ENCODE measurements at places on chromosomes 1 and 21.

- no peak for DNase-seq
These were observed 48.6 kb upstream of the GPR52 start for GRCh38 chr1:174399211-174399610.

GRCh38 chr1:2981981-2982614, 39.2 kb upstream of the ACTRT2 start:
- DNase-seq, result no peak

GRCh38 chr1:181763736-181764135, 280.4 kb downstream of the CACNA1E start:
- DNase-seq, result no peak

DNA sequence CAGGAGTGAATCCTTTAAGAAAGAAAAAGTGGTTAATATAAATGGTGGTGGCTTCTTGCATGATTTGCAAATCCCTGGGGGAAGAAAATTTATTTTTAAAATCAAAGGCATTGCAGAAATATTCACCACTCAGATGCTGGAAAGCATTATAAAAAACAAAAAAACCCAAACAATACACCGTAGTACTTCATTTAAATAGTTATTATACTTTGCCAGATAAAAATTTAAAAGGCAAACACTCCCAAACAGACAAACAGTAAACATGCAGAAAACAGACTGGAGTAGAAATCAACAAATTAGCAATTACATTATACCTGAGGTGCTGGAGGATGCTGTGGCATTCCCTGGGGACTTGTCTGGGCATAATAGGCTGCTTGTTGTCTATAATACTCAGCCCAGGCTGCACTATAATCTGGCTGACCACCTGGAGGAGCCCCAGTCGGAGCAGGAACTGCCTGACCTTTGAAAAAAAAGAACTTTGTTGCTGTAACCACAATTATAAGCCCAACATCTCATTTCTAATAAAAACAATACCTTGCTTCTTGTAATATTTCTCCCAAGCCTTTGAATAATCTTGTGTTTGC, 29.9 kb downstream of the FUBP1 start:
- DNase-seq, result no peak

- DNase-seq, result peak; percentile 10
These were observed 41.5 kb downstream of the UBE4B start for GRCh38 chr1:10074059-10074851.

DNA sequence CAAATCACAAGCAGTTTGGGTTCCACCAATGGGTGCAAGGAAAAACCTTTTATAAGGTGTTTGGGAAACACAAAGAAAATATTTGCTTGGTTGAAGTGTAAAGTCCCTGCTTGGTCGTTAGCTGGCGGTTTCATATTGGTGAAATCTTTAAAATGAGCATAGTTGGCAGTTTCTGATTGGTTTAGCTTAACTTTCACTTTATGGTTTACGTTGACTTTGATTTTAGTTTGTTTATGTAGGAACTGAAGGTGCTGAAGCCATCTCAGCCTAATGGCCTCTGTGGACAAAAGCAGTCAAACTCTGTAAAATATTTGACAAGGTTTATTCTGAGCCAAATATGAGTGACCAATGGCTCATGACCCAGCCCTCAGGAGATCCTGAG, 76.6 kb upstream of the PPM1J start:
- DNase-seq, result no peak

DNA sequence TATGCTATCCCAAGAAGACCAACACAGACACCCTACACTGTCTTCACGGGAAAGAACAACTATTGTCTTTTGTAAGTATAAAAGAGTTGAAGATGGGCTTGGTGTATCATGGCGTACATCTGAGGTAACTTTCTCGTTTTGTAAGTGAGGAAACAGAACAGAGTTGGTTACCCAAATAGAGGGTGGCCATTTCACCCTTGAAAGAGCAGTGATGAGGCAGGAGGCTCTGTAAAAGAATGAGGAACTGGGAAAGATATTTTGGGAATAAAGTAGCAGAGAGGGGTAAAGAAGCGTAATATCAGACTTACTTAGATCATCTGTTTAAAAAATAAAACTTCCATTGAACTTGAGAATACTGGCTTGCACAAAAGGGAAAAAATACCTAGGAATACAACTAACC, 18.9 kb downstream of the FCRL2 start:
- no peak for DNase-seq

DNA sequence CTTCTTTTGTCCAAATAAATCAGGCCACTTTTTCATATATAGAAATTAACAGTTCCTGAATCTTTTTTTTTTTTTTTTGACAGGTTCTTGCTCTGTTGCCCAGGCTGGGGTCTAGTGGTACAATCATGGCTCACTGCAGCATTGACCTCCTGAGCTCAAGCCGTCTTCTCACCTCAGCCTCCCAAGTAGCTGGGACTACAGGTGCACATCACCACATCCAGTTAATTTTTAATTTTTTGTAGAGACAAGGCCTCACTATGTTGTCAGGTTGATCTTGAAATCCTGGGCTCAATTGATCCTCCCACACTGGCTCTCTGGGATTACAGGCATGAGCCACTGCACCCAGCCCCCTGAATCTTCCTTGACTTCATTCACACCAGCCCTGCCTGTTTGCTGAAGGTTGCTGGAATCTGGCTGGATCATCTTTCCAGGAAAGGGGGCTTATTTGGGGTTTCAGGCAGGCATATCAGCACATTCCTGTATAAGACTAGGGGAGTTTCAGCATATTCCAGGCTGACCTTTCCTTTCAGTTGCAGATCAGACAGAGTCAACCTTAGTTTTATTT, 78.2 kb upstream of the ARHGAP29 start:
- DNase-seq, result no peak

GRCh38 chr1:27545876-27546275, 55.9 kb upstream of the WASF2 start:
- no peak for DNase-seq

DNA sequence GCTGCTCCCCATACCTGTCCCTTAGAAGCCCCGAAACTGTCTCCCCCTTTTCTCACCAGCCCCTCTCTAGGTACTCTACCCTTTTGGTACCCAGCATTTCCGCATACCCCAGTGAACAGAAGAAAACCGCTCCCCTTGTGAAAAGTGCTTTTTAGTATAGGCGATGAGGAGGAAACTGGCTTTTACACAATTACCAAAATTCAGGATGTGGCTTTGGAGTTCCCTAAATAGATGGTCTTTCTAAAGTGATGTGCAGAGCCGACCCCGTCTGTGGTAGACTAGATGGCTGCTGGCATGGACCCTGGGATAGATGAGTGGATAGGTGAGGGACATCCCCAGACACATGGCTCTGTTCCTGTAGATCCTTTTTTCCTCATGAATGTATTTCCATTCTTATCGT, 2.6 kb upstream of the PER3 start:
- DNase-seq, result no peak

DNA sequence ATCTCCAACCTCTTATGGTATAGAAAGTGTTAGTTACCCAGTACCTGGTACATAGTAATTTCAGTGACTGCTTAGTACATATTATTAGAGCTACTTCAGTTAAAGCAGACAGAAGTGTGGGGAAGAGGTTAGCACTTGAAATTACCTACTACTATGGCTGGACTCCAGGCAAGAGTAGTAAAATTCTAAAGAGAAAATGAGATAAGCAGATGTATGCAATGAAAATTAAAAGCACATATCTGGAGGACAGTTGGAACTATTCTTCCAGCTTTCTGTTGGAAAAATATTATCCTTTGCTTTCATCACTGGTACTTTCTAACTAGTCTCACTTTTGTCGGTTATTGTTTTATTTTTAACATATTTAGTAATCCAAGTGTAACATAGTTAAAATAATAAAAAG, 23.7 kb downstream of the DHX9 start:
- no peak for DNase-seq

DNA sequence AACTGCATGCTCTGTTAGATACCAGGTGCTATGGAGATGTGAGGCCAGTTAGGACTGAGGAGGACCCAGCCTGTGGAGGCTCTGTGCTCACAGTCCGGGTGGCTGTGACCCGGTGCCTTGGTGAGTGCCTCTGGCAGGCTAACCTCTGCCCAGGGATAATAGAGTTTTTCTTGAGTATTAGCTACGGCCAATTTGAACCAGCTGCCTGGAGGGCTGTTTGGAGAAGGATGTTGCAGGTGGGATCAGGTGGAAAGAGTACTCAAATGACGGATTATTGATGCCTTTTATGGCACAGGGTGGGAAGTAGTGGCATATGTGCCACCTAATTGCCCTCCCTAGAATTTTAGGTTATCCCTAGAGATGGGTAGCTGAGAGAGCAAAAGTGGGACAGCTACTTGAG, 182.7 kb downstream of the GRIK3 start:
- no peak for DNase-seq

DNA sequence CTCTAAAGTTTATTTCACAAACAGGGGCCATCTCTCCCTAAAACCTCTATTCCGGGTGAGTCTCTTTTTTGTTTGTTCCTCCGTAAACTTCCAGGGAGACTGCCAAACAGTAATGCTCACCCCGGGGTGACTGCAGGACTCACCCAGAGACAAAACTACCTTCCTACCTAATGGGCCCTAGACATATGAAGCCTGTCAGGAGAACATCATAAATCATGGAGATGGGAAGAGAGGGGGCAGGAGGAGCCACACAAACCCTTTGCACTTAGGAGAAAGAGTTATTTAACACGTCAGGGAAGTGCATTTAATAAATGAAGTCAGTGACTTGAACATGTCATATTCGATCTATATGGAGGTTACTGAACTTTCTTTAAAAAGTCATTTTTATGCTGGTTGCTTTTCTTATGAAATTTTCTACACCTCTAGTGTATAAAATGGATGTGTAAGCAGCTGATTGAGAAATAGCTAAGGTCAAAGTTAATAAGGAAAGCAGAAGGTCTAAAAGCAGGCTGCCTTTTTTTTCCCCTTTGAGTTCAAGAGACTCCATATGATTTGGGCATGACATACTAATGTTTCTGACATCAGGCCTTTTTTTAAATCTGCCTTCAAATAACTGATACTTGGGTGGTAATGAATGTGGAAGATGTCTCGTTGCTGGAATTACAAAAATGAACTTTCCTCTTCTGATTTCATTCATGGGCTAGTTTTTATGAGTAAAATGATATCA, 286.9 kb upstream of the USP25 start:
- no peak for DNase-seq

DNA sequence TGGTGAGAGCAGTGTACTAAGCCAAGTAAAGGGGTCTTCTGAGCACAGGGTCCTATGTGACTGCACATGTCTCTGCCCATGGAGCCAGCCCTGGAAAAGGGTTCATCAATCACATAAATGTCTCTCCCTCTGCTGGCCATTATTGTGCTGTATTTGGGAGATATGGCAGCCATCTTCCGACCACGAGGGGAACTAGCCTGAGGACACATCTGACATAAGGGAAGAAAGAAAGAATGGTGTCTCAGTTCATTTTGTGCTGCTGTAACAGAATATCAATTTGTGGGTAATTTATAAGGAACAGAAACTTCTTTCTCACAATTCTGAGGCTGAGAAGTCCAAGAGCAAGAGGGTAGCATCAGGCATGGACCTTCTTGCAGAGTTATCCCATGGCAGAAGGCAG, 55.1 kb upstream of the GJA5 start:
- no peak for DNase-seq

GRCh38 chr1:19130468-19130867, 79.6 kb downstream of the UBR4 start:
- DNase-seq, result no peak

DNA sequence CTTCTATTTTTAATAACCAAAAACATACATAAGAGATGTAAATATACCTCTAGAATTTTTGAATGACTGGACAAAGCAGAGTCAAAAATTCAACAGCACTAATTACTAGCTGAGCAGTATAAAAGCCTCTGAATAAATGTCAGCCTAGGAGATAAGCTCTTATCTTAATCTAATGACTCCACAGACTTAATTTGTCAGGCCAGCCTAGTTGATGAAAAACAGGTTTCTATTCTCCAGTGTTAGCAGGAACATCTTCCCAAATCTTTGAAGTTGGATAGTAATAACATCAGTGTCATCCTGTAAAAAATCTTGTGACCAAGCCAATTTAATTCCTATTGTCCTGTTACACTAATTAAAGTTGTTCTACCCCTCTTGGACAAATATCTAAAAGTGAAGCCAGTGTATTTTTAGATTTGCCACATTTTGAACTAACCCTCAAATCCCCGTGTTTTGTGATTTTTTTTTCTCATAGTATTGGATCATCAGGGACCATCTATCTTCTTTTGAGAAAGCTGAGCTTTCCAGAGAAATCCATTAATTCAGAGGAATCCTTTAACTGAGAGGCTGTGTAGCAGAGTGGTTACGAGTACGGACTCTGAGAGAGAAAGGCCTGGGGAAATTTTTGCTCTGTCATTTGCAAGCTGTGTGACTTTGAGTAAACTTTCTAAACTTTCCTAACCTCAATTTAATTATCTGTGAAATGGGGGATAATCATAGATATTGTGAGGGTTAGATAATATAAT, 41.2 kb downstream of the LMO4 start:
- no peak for DNase-seq

DNA sequence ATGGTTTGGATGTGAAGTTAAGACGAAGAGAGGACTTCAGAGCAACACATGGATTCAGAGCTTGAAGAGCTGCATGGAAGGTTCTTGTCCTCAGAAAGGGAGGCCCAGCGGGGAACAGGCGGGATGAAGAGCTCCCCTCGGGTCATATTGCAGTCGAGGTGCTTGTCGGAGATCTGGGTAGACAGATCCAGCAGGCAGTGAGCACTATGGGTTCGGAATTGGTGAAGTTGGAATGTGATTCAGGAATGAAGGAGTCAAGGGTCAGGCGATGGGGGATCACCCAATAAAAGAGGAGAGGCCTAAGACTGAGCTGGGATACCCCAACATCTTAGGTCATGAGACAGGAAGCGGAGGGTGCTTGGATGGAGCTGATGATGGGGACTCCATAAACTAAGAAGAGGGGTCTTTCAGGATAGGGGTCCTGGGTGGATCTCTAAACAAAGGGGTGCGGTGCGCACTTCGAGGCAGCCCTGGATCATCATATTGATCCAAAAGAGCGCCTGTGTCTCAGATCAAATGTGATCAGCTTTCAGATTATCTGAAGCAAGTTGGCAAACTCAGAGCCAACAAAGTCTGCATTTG, 176.3 kb upstream of the VAMP3 start:
- no peak for DNase-seq

DNA sequence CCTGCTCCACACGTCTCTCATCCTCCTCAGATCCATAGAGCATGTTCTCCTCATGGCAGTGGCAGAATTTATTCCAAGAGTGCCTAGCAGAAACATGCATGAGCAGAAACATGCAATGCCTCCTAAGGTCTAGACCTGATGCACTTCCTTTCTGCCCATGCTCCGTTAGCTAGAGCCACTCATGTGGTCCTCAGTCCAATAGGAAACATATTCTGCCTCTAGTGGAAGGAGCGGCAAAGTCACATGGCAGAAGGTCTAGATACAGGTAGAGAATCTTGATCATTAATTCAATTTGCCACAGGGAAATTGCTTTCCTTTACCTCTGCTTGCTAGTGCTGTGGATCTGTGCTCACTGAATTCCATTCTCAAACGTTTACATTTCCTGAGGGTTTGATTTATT, 130.4 kb downstream of the KIF26B start:
- DNase-seq, result no peak

- no peak for DNase-seq
These were observed 1.5 kb downstream of the ENSA start for GRCh38 chr1:150627826-150628410.

Measured in stimulated activated CD4-positive, alpha-beta T cell treated with anti-CD3 and anti-CD28 coated beads, Interleukin-1b, Interleukin-23, amount 100 ng/mL, for 1 hour (primary cell).